NCI-H1105 (cell line): ENCODE measurements at places on chromosomes 7 and 10.

GRCh38 chr7:137074391-137075030 lies 206.1 kb downstream of the CHRM2 start:
- no peak for DNase-seq

GRCh38 chr7:155961241-155962190 lies 149.3 kb upstream of the SHH start:
- DNase-seq = no peak

- DNase-seq = no peak
These were observed 141.9 kb downstream of the PRKG1 start for GRCh38 chr10:51215951-51216834.

DNA sequence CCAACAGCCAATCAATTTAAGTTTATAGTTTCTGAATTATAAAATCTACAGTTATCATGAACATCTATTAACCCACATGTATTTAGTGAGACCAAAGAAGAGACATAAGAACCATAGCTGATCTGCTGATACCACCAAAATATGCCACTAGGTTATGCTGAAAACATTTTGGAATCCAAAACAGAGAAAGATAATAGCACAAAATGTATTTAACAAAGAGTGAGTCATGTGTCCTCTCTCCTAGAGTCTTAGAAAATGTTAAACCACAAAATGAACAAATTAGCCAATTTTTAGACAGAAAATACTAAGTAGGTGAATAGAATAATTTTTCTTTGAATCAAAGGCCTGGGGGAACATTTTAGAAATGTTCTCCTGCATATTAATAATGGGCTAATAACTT lies 527.5 kb downstream of the GPAM start:
- no peak for DNase-seq

- no peak for DNase-seq
These were observed 136.0 kb upstream of the CHST15 start for GRCh38 chr10:124229201-124229988.

DNA sequence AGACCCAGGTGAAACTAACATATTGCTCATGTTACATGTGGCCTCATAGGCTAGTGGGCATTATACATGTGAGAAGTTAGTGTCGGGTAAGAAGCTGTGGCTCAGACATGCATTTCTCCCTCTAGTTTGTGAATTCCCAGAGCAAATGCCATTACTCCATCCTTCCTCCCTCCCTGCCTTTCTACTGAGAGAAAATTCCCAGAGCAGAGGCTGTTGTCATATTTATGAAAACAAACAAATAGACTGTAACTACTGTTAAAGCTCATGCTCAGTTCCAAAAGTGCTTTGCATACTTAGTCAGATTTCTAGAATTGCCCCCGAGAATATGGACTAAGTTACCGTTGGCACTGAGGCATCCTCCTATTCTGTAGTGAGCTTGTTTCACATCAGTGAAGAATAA lies 29.0 kb downstream of the ZNRF2 start:
- no peak for DNase-seq

DNA sequence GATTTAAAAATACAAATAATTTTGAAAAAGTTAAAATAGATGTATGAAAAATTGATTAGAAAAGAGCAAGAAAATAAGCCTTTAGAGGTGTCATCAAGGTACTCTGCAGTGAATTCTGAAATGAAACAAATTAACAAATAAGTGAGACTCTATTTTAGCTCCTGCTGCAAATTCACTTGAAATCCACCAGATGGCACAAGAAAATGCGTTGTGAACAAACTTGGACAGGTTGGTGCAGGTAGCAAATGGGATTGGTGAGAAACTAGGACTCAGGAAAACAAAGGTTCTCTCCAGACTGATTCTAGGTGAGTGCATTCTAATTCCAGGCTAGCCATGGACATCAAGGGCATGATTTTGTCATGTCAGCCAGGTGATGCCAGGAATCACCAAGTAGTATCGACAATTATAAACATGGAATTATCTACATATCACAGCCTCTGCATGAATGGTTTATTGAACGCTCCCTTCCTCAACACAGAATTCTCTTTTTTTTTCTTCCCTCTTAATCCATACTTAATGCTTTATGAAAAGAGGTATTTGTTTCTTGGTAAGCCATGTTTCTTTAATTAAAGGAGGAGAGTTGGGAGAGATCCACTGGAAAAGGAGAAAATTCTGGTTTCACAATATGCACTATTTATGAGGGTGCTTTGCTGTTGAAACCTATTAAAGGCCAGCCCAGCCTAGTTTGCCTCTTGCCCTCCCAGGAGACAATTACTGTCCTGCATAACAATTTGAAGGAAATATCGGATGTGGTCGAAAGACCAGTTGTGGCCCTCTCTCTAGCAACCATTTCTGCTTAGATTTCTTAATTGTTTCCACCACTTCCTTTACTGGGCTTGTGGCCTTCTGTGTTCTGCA lies 118.1 kb downstream of the ZNF365 start:
- DNase-seq = no peak
